ENCODE measurements at places on chromosomes 5 and 9.

DNA sequence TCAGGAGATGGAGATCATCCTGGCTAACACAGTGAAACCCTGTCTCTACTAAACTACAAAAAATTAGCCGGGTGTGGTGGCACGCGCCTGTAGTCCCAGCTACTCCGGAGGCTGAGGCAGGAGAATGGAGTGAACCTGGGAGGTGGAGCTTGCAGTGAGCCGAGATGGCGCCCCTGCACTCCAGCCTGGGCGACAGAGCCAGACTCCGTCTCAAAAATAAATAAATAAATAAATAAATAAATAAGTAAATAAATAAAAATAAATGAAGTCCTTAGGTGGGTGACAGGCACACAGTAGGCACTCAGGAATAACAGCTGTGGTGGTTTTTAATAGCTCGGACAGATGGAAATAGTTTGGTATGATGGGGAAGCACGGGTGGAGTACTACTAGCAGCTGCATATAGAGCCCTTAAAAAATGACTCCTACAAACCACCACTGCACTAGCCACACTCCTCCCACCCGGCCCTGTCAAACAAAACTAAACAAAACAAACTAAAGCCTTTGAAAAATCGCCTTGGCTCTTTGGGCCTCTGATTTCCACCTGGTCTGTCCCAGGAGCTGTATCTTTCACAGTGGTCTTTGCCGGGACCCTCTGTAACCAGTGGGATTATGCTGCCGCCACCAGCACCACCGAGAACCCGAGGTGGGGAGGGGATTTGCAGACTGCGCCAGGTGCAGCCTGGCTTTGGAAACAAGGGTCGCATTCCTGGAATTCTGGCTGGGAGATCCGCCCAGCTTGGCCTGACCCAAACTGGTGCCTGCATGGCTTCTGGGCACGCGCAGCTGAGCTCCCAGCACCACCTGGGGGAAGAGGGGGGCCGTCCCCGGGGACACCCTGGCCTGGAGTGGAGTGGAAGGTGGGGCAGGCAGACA, 5.1 kb upstream of the WDR5 start:
- DNase-seq: peak; percentile 79

DNA sequence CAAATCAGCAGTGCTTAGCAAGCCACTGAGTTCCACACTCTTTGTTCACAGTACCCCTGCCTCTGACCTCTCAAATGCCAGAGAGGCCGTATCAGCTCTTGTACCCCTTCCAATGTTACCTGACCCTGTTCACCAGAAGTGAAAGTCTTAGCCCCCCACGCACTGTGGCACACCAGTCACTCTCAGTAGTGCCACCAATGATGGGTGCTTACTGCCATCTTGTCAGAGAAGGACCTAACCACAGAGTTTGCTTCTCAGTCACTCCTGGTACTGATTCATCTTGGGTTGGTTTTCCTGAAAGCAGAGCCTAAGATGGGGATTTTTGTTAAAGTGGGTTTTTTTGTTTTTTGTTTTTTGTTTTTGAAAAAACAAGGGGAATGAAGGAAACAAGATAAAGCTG, 28.8 kb upstream of the PANK3 start:
- no peak for DNase-seq

GRCh38 chr9:27672718-27673117, 99.4 kb upstream of the C9orf72 start:
- DNase-seq: no peak

DNA sequence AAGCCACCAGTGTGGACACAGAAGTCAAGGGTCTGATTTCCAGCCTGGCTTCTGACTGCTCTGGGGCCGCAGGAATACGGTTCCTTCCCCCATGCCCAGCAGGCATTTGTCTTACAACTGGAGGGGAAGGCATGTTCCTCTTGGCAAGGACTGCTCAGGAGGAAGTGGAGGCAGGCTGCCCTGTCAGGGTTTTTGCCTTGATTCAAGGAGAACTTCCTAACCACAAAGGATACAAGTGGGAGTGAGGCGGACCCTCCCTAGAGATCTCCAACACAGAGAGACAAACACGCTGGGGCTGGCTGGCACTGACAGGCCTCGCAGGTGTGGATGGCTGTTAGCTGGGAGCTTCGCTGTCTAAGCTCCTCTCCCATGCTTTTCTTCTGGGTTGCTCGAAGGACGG, 19.1 kb downstream of the TGFBI start:
- DNase-seq: peak; percentile 25

DNA sequence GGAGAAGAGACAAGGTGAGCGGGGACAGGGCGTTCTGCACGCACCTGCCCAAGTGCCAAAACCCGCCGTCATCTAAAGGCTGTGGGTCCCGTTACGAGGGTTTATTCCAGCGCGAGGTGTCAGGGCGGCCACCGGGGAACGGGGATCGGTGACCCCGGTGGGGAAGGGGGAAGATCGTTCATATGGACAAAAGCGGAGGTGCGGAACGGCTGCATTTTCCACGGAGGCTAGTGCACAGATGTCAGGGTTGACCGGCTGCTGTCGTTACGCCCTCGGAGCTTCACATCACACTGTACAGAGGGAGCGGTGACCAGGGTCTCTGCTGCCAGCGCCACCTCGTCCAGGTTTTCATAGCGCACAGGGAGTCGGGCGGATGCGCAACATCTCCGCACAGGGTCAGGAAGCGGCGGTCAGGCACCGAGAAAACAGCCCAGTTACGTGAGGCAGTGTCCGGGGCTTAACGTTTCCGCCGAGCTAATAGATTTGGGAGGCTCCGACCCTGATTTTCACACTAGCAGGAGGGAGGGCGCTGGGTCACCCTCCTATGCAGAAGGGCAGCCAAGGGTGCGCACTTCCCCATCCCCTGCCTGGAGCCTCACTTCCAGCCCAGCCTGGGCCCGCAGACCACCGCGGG, 13.5 kb downstream of the BTNL9 start:
- no peak for DNase-seq

- peak; percentile 57 for DNase-seq
Measured at GRCh38 chr9:38311382-38312270, 80.9 kb upstream of the ALDH1B1 start.

GRCh38 chr5:135993880-135994636, 34.7 kb upstream of the TGFBI start:
- DNase-seq: peak; percentile 46

GRCh38 chr5:80255431-80255810, 427 bp downstream of the SERINC5 start:
- peak; percentile 82 for DNase-seq

DNA sequence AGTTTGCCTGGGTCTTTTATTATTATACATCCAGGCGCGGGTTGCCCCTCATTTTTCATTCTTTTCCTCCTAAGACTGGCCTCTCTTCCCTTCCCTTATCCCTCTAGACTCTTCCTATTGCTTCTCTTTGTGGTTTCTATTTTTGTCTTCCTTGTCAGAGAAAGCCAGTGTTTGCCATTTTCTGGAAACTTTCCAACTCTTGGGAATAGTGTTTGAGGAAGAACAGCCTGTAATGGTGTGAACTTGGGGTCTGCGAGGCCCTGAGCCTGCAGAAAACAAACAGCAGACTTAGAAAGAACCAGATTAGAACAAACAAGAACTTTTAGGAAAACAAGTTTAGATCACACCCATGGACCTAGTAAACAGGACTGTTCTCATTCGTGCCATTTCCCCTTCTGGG, 15.5 kb downstream of the PRKACG start:
- DNase-seq: no peak

DNA sequence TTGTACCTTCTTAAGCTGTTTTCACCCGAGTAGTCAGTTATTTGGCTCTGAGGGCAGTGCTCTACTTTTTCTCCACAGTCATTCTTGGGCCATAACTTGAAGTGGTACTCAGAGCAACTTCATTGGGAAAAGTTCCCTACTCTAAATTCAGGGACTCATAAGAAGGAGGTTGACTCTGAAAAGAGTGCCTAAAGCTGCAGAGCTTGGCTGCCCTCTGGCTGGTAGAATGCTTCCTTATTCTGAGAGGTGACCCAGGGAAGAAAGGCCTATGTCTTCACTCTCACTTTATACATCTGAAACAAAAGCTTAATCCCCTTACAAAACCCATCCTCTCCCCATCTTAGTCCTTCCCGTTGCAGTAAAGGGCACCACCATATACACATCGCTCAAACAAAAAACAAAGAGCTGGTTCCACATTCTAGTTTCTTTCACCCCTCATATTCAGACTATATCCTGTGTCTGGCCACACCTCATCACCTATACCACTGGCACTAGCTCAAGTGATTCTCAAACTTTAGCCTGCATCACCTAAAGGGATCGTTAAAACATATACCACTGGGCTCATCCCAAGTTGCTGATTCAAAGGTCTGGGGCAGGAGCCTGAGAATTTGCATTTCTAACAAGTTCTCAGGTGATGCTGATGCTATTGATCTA, 7.9 kb downstream of the IGIP start:
- no peak for DNase-seq

GRCh38 chr9:3136686-3137346, 292.9 kb upstream of the PUM3 start:
- peak; percentile 31 for DNase-seq

DNA sequence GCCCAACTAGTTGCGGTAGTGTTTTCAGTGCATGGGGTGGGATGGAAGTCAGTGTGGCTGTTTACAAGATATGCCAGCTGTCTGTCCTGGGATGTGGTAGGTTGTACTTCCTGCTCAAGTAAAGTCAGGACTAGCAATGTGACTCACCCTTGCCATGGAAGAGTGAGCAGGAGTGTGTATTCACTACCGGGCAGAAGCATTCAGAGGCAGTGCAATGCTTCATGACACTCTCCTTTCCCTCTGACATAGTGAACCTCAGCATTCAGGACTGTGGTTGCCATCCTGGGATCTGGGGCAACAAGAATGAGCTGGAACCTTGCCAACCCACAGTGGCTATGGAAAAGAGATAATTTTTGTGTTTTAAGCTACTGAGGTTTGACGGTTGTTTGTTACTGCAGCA, 68.9 kb downstream of the BOD1 start:
- no peak for DNase-seq

- no peak for DNase-seq
Measured at GRCh38 chr9:110752766-110753165, 84.2 kb downstream of the MUSK start.

- no peak for DNase-seq
Measured at GRCh38 chr9:137173796-137174664, 2.2 kb upstream of the TMEM210 start.

DNA sequence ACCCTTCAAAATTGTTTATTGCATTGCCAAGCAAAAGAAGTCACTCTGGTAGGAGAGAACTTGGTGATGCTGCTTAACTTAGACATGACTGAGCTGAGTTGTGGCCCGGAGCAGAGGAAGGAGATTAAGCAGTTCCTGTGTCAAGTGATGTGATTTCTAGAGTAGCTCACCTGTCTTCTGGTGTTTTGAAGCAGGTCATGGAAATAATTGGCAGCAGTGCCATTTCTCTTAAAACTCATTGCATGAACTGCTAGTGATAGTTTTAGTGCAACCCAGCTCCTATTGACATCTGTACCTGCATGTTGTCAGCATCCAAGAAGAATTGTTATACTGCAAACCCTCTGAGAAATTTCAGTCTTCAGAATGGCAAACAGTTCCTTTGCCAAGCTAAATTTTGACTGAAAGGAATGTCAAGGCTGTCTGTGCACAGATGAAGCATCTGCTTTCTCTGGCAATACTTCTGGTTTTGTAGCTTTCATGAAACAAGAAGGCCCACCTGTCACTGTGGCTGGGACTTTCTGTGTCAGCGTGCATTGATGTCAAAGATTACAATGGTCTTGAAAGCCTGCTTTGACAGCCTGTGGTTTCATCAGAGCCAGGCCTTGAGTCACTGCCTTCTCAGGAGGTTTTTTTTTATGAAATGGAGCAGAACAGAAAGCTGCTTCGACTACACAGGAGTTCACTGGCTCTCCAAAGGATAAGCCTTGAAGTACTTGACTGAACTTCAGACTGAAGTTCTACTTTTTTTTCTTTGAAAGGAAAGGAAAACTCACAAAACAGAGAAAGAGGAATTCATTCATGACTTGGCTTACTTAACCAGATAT, 90.6 kb downstream of the RALGPS1 start:
- no peak for DNase-seq

- DNase-seq: peak; percentile 64
Measured at GRCh38 chr9:128863647-128864046, 18.1 kb downstream of the KYAT1 start.

DNA sequence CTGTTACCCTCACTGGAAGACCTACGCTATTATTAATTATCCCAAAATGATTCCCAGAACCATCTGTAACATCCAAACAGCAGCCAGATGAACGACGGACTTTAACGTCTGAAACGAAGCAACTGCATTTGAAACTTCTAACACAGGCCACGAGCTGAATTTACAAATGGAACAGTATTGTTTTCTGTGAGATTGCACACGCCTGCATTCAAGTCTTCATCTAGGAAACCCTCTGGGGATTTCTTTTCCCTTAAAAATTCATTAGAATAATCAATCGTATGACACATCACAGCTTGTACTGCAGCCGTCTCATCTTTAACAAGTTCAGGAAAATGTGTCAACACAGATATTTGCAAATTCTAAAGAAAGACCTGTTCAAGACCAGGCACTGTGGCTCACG, 80.2 kb downstream of the MYO10 start:
- DNase-seq: no peak

- DNase-seq: no peak
Measured at GRCh38 chr5:136057401-136058038, 28.7 kb downstream of the TGFBI start.

GRCh38 chr5:82351754-82352145, 73.6 kb upstream of the RPS23 start:
- no peak for DNase-seq

GRCh38 chr9:119803679-119804078, 434.4 kb upstream of the BRINP1 start:
- no peak for DNase-seq

Measured in left hindlimb (tissue), 1 donor.